Spleen (tissue), 13 donors: ENCODE measurements at places on chromosomes 1 and 21. TPM values are rescaled to one million over a fixed set of nuclear protein-coding genes. Genes with fewer than 3 reads are reported as not detected.
A peak's percentile ranks its signal among the peaks of the same experiment; 100 is the strongest.

DNA sequence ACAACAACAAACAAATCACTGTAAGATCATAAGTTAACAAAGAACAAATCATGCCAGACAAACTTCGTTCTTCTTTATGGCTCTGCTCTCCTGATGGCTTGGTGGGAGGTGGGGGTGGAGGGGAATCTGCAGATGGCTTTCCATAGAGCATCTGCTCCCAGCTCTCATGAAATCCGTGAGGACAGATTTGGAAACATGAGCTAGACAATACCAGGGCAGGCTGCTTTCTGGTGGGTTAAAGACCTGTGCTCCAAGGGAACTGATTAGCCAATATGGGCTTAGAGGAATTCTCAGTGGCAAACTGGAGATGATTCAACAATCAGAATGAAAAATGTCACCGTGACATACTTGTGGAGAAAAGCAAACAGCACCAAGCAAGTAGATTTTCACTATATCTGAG is 69.4 kb upstream of the TLR5 start:
- no peak overlapping the region for H3K4me3 ChIP-seq
- H3K27me3 ChIP-seq, result no peaks in the 10 kb centered on the region
- no peak for DNase-seq
- no peaks in the 10 kb centered on the region for H3K36me3 ChIP-seq
- H3K4me1 ChIP-seq, result no peaks in the 10 kb centered on the region
- H3K27ac ChIP-seq, result no peak overlapping the region

DNA sequence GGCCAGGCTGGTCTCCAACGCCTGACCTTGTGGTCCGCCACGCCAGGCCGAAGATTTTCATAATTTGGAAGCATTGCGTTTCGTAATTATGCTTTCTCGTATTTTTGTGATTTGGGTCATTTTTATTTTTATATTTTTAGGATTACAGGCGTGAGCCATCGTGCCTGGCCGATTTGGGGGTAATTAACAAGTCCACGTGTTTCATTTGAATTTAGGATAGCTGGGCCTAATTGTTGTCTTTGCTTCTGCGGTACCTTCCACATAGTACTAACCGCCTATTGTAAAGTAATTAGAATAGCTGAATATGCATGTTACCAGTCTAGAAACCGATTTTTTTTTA is 1.0 kb downstream of the RCC1 start:
- DNase-seq, result no peak
- no peaks in the 10 kb centered on the region for H3K27me3 ChIP-seq
- H3K4me1 ChIP-seq, result peaks cover 60% of the 10 kb centered on the region
- peak overlapping the region; percentile 88 for H3K27ac ChIP-seq

GRCh38 chr1:210736713-210737112 is 397.2 kb downstream of the KCNH1 start:
- no peaks in the 10 kb centered on the region for H3K27me3 ChIP-seq
- H3K4me3 ChIP-seq, result no peak overlapping the region
- H3K36me3 ChIP-seq, result no peaks in the 10 kb centered on the region
- H3K27ac ChIP-seq, result no peak overlapping the region
- no peaks in the 10 kb centered on the region for H3K4me1 ChIP-seq

Gene TTC39A
- 2.4 TPM for total RNA-seq

GRCh38 chr21:32819694-32820093 is 48.1 kb upstream of the PAXBP1 start:
- H3K4me3 ChIP-seq, result no peak overlapping the region
- H3K4me1 ChIP-seq, result no peaks in the 10 kb centered on the region
- H3K27ac ChIP-seq, result no peak overlapping the region
- DNase-seq, result no peak
- H3K27me3 ChIP-seq, result no peaks in the 10 kb centered on the region

GRCh38 chr1:168480997-168481396 is 62.8 kb downstream of the XCL2 start:
- H3K4me3 ChIP-seq, result no peak overlapping the region
- H3K36me3 ChIP-seq, result no peaks in the 10 kb centered on the region
- H3K27me3 ChIP-seq, result no peaks in the 10 kb centered on the region
- H3K27ac ChIP-seq, result peak overlapping the region; percentile 49
- no peaks in the 10 kb centered on the region for H3K4me1 ChIP-seq
- no peak for DNase-seq
